CD4-positive, alpha-beta T cell (primary cell): ENCODE measurements at places on chromosomes 3 and 15. TPM values are rescaled to one million over a fixed set of nuclear protein-coding genes. Genes with fewer than 3 reads are reported as not detected.

Gene SQOR
- 16.9 TPM for total RNA-seq

Gene TTLL3
- total RNA-seq: 50.5 TPM

- H3K4me3 ChIP-seq: no peak overlapping the region
- DNase-seq: no peak
- H3K27me3 ChIP-seq: no peaks in the 10 kb centered on the region
- no peaks in the 10 kb centered on the region for H3K4me1 ChIP-seq
These were observed 414.8 kb downstream of the LPP start for GRCh38 chr3:188568736-188569135.

GRCh38 chr15:81000144-81000623 lies 539 bp upstream of the TLNRD1 start:
- H3K27ac ChIP-seq: peak overlapping the region; percentile 96
- H3K27me3 ChIP-seq: no peaks in the 10 kb centered on the region
- DNase-seq: no peak
- peak overlapping the region; percentile 97 for H3K4me3 ChIP-seq

DNA sequence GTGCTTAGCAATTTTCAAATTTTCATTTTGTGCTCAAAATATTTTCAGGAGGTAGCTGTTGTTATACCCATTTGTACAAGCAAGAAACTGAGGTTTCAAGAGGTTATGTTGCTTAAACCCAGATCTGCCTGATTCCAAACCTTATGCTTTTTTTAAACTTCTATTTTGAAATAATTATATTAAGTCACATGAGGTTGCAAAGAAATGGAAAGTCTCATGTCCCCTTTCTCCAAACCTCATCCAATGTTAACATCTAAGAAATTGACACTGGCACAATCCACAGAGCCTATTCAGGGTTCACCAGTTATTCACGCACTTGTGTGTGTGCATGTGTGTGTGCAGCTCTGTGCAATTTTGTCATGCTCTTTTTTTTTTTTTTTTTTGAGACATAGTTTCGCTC lies 35.1 kb downstream of the B3GNT5 start:
- no peak overlapping the region for H3K27ac ChIP-seq
- H3K36me3 ChIP-seq: no peaks in the 10 kb centered on the region
- peaks cover 13% of the 10 kb centered on the region for H3K4me1 ChIP-seq
- H3K4me3 ChIP-seq: no peak overlapping the region

DNA sequence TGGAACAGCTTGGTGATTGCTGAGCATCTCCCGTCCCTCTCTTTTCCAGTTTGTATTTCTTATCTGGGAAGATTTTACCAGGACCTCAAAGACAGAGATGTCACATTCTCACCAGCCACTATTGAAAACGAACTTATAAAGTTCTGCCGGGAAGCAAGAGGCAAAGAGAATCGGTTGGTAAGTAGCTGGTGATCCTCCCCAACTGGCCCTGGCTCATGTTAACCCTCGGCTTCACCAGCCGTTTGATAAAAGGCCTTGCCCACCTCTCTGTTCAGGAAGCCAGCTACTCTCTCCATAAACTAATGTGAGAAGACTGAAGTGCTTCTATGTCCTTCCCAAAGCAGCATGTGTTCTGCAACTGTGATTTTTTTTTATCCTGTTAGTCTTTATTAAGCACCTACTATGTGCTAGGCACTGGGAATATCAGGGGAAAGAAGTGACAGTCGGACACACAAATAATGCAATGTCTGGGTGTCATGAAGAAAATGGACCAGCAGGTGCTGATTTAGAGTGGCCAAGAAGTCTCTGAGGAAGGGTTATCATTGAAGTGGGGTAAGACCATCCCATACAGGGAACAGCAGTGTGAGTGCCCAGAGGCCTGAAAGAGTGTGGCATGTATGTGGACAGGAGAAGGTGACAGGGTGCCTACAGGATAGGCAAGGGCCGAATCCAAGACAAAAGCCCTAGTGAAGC lies 1.2 kb downstream of the MANF start:
- peak overlapping the region; percentile 77 for H3K27ac ChIP-seq
- peaks cover 57% of the 10 kb centered on the region for H3K4me1 ChIP-seq
- no peak for DNase-seq
- peaks cover 26% of the 10 kb centered on the region for H3K36me3 ChIP-seq
- peak overlapping the region; percentile 99 for H3K4me3 ChIP-seq

- H3K27ac ChIP-seq: no peak overlapping the region
- H3K4me1 ChIP-seq: peaks cover 14% of the 10 kb centered on the region
- no peak for DNase-seq
- no peak overlapping the region for H3K4me3 ChIP-seq
- no peaks in the 10 kb centered on the region for H3K27me3 ChIP-seq
These were observed 7.5 kb upstream of the APOD start for GRCh38 chr3:195591220-195591619.
